ENCODE measurements at places on chromosomes 4 and X. TPM values are rescaled to one million over a fixed set of nuclear protein-coding genes. Genes with fewer than 3 reads are reported as not detected.
A peak's percentile ranks its signal among the peaks of the same experiment; 100 is the strongest.

VMA21 gene
- total RNA-seq = 97.4 TPM

SLC49A3 gene
- not detected for total RNA-seq

DNA sequence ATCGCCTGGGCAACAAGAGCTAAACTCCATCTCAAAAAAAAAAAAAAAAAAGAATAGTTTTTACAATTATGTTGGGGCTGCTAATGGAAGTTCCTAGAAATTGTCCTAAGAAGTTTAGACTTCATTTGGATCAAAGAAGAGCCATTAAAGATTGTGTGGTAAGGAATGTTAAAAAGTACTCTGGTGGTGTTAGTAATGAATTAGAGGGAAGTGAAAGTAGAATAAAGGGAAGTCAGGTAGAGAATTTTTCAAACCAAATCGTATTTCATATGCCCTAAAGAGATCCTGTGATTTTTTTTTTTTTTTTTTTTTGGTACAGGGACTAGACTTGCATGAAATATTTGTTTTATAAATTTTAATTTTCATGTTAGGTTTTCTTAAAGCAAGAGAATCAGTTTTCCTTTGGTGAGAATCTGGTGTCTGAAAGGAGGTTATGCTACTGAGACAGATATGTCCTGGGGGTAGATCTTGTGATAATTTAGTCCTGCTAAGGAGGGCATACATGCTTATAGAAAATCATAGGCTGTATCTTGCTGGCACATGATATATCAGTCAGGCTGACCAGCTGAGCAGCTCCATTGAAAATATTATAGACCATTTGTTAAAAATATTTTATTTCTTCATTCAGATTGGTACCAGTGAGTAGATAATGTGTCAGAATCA, 10.7 kb downstream of the SEC24B start:
- no peak for DNase-seq

- peak; percentile 42 for DNase-seq
Measured at GRCh38 chr4:89123451-89123851, 12.1 kb downstream of the TIGD2 start.

Measured in H4 (cell line).